Memory B cell (primary cell): ENCODE measurements at places on chromosomes 16 and 17.

- DNase-seq: no peak
Measured at GRCh38 chr17:65183736-65184135, 46.6 kb downstream of the RGS9 start.

DNA sequence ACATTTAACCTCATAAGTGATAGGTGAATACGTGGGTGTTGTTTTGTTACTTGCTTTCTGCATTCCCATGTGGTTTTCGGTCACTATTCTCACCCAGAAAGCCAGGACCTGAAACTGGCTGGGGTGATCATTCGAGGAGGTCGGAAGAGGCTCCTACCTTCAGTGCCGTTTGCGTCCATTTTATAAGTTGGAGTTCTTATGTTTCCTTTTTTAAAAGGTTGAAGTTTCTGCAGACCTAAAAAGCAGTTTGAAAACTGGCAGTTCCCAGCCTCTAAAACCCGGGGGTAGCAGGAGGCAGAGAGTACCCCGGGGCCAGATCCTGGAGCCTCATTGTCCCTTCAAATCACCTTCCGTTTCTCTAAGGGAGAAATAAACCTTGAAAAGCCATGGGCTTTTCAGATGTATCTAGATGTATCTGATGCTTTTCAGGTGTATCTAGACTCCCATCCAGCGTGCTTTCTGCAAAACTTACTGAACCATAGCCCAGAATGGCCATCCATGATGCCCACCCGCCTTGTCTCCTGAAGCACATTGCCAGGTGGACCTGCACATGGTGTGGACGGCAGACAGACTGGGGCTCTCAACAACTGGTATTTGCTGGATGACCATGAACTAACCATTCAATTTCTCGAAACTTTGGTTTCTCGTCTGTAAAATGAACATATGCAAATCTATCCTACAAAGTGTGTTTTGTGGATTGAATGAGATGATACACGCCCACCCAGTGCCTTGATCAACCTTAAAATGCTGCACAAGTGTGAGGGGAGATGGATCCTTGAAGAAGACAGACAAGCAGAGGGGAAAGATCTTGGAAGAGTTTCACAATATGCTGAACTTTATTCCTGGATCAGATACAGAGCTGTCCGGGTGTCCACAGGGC, 1.3 kb downstream of the NLRC5 start:
- DNase-seq: no peak

- DNase-seq: peak; percentile 18
Measured at GRCh38 chr17:48995974-48996721, 1.0 kb upstream of the IGF2BP1 start.

- no peak for DNase-seq
Measured at GRCh38 chr17:59278406-59278805, 53.0 kb upstream of the YPEL2 start.

- DNase-seq: no peak
Measured at GRCh38 chr16:11100239-11100750, 155.7 kb downstream of the SOCS1 start.

DNA sequence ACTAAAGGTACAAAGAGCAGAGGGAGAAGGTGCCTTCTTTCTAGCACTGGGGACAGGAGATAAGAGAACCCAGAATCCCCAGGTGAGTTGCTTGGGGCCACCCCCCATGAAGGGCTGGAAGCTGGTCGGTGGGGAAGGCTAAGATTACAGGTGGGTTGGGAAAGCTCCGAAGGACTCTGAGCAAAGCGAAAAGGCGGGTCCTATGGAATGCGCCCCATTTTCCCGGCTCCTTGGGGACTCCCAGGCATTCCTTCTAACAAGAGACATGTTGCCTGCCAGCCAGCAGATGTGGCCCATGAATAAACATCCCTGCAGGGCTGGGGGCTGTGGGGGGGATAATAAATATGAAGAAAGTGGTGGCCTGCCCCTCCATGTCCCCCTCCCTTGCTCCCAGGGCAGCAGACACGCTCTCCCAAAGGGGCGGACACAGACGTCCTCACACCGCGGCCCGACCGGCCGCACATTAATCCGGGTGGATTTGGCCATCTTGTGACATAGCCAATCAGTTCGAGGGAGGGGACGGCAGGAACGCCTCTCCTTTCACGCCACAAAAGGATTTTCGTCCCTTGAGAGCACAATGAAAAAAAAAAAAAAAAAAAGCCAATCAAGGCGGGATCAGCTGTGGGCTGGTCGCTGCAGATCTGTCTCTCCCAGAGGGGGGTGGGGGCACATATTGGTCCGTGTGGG, 98.5 kb downstream of the SOX9 start:
- no peak for DNase-seq

DNA sequence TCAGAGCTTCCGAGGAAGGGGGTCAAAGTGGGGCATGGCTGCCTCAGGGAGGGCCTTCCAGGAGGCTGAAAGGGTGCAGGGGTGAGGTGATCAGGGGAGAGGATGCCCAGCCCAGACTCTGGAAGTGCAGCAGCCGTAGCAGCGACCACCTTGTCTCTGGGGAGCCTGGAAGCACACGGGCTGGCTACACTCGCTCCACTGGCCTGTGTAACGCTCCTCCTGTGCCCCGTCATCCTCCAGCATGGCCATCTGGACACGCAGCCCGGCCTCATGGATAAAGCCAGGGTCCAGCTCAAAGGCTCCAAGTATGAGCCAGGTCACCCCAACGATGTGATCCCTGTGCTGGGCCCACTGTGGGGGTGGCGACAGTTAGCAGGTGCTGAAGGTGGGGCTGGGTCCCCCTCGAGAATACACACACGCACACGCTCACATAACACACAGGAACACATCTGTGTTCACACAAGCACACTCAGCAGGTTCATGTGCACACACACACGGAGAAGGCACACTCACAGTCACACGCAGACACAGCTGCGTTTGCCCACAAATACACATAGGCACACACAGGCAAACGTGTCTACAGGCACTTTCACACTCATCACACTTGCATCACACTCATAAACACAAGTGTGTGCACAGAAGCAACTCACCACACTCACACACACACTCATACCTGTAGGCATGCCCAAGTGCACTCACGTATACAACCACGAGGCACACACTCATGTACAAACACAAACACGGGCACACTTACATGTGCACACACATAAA, 19.3 kb downstream of the POLR3K start:
- no peak for DNase-seq

GRCh38 chr17:49548506-49549310, 27.0 kb upstream of the NXPH3 start:
- no peak for DNase-seq
